ENCODE measurements at places on chromosomes 2 and 18.

DNA sequence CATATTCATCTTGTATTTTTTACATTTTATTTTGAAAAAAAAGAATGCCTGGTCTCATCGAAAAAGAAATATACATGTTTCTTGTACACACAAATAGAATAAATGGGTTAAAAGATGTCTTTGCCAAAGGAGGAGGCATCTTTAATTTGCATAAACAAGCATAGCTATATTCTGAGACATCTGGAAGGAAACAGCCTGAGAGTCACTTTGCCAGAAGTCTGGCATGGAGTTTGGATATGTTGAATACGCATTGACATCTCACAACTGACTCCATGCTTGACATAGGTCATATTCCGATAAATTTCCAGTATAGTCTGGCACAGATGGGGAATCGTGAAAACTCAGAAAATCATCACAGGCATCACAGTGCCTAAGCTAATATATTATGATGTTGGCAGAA lies 1317.5 kb upstream of the CELF4 start:
- DNase-seq, result no peak

- no peak for DNase-seq
Measured at GRCh38 chr18:49985236-49985635, 171.9 kb upstream of the ACAA2 start.

- DNase-seq, result no peak
Measured at GRCh38 chr2:48200620-48201293, 294.5 kb upstream of the FBXO11 start.

DNA sequence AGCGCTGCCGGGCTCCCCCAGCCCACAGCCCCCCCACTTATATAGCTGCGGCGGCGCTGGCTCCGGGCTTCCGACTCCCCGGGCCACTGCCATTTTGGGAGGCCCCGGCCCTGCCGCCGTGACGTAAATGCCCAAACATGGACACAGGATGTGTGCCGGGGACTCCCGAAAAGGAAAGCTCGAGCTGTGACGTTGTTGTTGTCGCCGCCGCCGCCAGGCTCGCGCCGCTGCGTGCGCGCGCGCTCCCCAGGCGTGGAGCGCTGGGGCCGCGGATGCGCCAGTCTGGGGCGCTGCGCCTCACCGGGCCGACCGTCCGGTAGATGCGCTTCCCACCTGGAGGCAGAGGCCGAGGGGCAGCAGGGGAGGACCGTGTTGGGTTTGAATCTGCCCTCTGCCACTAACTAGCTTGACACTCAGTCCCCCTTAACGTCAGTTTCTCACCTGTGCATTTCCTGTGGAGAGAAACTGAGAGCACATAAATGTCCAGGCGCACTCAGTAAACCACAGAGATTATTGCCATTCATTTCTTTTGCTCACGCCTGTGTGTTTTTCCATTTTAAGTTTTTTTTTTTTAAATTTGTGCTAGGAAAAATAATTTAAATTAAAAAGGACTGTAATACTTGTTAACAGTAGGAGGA lies at the start of gene EGR4:
TSS of gene EGR4 (minus strand) at position 15 of the 638 bp plus-strand sequence. CDS start 231 bp downstream, outside the sequence.
- DNase-seq, result peak; percentile 65

DNA sequence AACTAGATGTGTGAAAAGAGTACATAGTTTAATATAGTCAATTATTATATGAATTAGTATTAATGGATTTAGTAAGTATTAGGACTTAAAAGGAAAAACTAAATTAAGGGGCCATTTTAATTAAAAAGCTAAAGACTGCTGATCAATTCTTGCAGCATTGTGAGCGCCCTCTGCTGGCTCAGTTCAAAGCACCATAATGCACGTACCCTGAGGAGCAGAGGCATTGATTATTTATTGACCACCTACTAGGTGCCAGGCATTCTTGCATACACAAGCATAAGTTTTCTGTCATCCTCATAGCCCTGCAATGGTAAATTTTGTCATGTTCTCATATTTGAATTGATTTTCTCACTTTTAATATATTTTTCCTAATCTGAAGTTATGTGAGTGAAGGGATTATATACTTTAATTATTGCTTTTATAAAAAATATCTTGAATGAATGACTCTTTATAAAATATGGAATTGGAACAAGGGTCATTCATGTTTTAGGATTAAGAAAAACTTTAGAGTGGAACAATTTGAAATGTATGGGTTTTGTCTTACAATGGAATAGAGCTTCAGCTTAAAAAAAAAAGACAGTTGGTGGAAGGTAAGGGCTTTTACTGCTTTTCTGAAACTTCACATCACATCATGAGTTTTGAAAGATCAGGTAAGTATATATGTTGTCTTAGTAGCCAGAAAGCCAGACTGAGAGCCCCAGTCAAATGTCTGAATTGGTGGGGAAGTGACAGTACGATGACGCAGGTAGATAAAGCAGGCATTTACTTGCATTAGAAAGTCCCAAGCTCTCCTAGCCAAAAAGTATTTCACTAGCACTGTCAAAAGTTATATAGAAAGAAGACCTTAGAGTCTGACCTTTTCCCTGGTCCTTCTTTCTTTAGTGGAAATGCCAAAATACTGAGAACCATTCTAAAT lies 9.7 kb downstream of the ITGA4 start:
- peak; percentile 66 for DNase-seq

GRCh38 chr2:118442996-118443553 lies 354.8 kb downstream of the INSIG2 start:
- DNase-seq, result no peak

All from hepatocyte (in vitro differentiated cells).